ENCODE measurements at places on chromosomes 5 and 9. TPM values are rescaled to one million over a fixed set of nuclear protein-coding genes. Genes with fewer than 3 reads are reported as not detected.

Gene C8G
- total RNA-seq: 2.2 TPM

DNA sequence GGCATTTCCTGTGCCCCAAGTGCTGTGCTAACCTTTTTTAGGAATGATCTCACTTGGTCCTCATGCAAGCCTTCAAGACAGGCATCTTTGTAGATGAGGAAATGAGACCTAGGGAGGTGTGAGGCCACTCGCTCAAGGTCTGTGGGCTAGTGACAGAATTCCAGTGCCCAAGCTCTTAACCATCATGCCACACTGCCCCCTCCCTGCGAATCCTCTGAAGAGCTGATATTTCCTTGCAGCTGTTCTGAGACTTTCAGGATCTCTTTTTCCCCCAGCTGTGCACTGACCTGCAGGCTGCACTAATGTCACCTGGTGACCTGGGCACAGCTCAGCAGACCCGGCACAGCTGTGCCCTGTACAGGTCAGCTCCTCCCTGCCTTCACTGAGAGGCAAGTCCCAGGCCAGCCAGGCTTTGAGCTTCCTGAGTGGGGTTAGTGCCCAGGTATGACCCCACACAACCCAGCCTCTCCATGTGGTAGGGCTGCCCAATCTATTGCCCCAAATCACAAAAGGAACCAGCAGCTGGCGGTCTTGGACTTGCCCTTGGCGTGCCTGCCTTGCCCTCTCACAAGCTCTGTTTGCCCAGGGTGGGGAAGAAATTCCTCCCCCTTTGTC lies 32.7 kb downstream of the MORN5 start:
- H3K4me1 ChIP-seq: no peaks in the 10 kb centered on the region
- H3K27me3 ChIP-seq: no peaks in the 10 kb centered on the region
- no peaks in the 10 kb centered on the region for H3K36me3 ChIP-seq
- no peak for DNase-seq

Gene WHRN
- total RNA-seq: 6.2 TPM

GRCh38 chr5:148418511-148418910 lies 34.8 kb downstream of the FBXO38 start:
- H3K36me3 ChIP-seq: peaks cover 98% of the 10 kb centered on the region
- H3K4me1 ChIP-seq: no peaks in the 10 kb centered on the region
- H3K27ac ChIP-seq: no peak overlapping the region
- H3K4me3 ChIP-seq: no peak overlapping the region

Gene CYLC2
- not detected for total RNA-seq

DNA sequence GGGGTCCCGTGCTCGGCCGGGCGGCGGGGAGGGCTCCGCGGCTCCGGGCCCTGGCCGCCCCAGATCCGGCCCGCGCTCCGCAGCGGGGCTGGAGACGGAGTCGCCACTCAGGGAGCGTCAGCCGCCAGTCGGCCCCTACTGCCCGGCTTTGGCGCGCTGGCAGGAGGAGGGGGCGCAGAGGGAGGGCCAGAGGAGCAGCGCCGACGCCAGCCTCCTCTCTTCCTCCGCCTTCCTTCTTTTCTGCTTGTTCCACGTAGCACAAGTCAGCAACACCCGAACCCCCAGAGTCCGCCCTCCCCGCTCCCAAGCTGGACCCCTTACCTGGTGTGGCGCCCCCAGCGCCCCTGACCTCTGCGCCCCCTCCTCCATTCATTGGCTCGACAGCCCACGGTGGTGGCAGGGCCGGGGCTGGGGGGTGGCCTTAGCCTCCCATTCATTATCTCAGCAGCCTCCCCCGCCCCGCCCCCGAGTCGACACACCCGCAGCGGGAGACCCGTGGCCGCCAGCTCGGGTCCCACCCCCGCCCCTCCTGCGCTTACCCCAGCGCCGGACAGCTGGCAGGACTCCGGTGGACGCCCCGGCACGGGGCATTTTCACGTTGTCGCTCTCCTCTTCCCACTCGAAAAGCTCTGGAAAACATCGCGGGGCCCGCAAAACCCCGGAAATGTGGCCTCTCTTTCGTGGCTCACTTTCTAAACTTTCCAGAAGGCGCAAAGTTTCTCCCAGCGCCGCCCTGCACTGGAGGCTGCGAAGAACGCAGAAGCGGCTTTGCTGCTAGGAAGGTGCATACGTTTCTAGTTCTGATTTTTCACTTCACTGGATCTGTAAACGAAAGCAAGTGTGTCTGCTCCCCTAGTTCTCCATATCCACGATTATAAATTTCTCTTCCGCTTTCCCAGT lies at the start of gene LPAR1:
LPAR1 (minus strand) TSS at position 140 of the 900 bp plus-strand sequence. CDS start 66,353 bp downstream, outside the sequence.
- H3K36me3 ChIP-seq: no peaks in the 10 kb centered on the region
- peak within 1 kb of the TSS; percentile 69 for H3K4me3 ChIP-seq
- H3K27ac ChIP-seq: peak within 1 kb of the TSS; percentile 85
- H3K4me1 ChIP-seq: peaks cover 22% of the 10 kb centered on the region

GRCh38 chr9:81649475-81650240 lies 39.7 kb downstream of the TLE1 start:
- no peaks in the 10 kb centered on the region for H3K27me3 ChIP-seq
- H3K27ac ChIP-seq: no peak overlapping the region
- H3K4me1 ChIP-seq: no peaks in the 10 kb centered on the region
- peaks cover 19% of the 10 kb centered on the region for H3K36me3 ChIP-seq

- peak overlapping the region; percentile 91 for H3K27ac ChIP-seq
- H3K27me3 ChIP-seq: no peaks in the 10 kb centered on the region
- peaks cover 34% of the 10 kb centered on the region for H3K36me3 ChIP-seq
Observed at GRCh38 chr5:144169904-144170275, 569 bp downstream of the YIPF5 start.

Gene PRDM9
- not detected for total RNA-seq

GRCh38 chr5:24788829-24789514 lies 144.2 kb upstream of the CDH10 start:
- H3K36me3 ChIP-seq: no peaks in the 10 kb centered on the region
- no peak overlapping the region for H3K4me3 ChIP-seq
- DNase-seq: no peak
- no peak overlapping the region for H3K27ac ChIP-seq
- no peaks in the 10 kb centered on the region for H3K27me3 ChIP-seq
- H3K4me1 ChIP-seq: no peaks in the 10 kb centered on the region

DNA sequence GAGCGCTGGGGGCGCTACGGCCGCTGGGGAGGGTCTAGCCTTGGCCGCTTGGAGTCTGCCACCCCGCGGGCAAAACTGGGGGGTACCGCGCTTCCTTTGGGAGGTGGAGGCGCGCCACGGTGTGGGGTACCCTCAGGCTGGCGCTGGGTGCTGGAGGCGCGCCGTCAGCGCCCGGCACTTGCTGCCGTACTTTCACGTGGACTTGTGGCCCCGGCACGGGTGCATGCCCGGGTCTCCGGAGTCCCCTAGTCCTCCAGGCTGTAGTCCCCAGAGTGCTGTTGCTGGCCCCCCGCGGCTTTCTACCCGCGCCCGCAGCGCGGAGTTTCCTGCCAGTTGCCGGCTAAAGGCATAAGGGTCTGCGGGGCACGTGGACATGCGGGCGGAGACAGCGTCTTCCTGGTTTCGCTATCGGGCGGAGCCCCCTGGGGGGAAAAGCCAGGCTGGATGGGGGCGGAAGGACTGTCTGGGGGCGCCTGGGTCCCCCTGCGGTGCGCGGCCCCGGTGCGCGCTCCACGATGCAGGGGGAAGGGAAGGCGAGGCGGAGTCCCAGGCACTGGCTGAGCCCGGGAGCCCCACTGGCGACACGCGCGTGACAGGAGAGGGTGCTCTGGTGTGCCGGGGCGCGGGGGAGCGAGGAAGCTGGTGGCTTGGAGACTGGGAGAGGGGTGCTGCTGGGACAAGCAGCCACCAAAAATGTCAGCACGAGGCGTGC lies 666 bp downstream of the PPARGC1B start:
- peaks cover 31% of the 10 kb centered on the region for H3K4me1 ChIP-seq
- H3K36me3 ChIP-seq: no peaks in the 10 kb centered on the region
- peak overlapping the region; percentile 71 for H3K27ac ChIP-seq
- DNase-seq: peak; percentile 75
- H3K27me3 ChIP-seq: no peaks in the 10 kb centered on the region

DNA sequence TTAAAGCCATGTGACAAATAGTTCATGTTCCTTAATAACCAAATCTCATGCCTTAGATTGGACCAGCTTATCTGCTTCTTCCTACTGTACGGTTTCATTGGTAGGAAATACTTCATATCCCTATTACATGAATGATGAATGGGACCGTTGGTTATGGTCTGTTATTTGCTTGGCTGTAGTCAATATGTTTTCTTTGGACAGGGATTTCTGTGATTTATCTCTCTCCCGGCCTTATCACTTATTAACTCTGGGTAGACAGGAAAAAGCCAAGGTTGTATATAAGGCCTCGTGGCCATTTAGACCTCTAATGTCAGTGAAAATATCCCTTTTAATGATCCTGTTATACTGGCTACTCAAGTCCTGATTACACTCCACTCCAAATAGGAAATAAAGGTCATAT lies 330.6 kb downstream of the EBF1 start:
- DNase-seq: no peak
- H3K4me1 ChIP-seq: peaks cover 5% of the 10 kb centered on the region
- H3K27ac ChIP-seq: no peak overlapping the region
- H3K36me3 ChIP-seq: no peaks in the 10 kb centered on the region
- no peak overlapping the region for H3K4me3 ChIP-seq

Gene MELK
- total RNA-seq: 1.7 TPM

GRCh38 chr9:38127271-38127839 lies 58.3 kb upstream of the SHB start:
- no peak overlapping the region for H3K27ac ChIP-seq
- H3K27me3 ChIP-seq: no peaks in the 10 kb centered on the region
- H3K4me1 ChIP-seq: no peaks in the 10 kb centered on the region
- no peak for DNase-seq
- H3K4me3 ChIP-seq: no peak overlapping the region

Gene EIF4E1B
- total RNA-seq: not detected

Gene THBS4
- total RNA-seq: 2.9 TPM

Gene ABHD17B
- total RNA-seq: 12.8 TPM

- peak within 1 kb of the TSS; percentile 84 for H3K27ac ChIP-seq
- H3K4me3 ChIP-seq: peak within 1 kb of the TSS; percentile 68
- peaks cover 13% of the 10 kb centered on the region for H3K4me1 ChIP-seq
- DNase-seq: peak; percentile 98
- no peaks in the 10 kb centered on the region for H3K27me3 ChIP-seq
Observed at GRCh38 chr9:112717661-112718331, at the start of gene INIP. Gene INIP (minus strand): TSS chr9:112718117. CDS start chr9:112716485, 1,632 bp downstream.

GRCh38 chr5:20604992-20605391 lies 617.0 kb upstream of the CDH18 start:
- H3K27me3 ChIP-seq: no peaks in the 10 kb centered on the region
- no peaks in the 10 kb centered on the region for H3K4me1 ChIP-seq
- no peak overlapping the region for H3K4me3 ChIP-seq

All from lower lobe of right lung (tissue), 2 donors.